Hematopoietic multipotent progenitor cell treated with erythropoietin and hydrocortisone succinate and interleukin-3 and kit ligand, for 17 days (in vitro differentiated cells): ENCODE measurements at places on chromosomes 7 and 10.

GRCh38 chr7:18401757-18402156 is 93.8 kb upstream of the HDAC9 start:
- DNase-seq: no peak

- no peak for DNase-seq
These were observed 369.2 kb upstream of the NRP1 start for GRCh38 chr10:33703501-33704213.

- DNase-seq: no peak
These were observed 63.9 kb upstream of the DNAAF5 start for GRCh38 chr7:662576-662975.

- no peak for DNase-seq
These were observed 34.3 kb upstream of the DNAJB12 start for GRCh38 chr10:72389014-72389413.

GRCh38 chr7:122103064-122103463 is 41.0 kb downstream of the AASS start:
- no peak for DNase-seq

DNA sequence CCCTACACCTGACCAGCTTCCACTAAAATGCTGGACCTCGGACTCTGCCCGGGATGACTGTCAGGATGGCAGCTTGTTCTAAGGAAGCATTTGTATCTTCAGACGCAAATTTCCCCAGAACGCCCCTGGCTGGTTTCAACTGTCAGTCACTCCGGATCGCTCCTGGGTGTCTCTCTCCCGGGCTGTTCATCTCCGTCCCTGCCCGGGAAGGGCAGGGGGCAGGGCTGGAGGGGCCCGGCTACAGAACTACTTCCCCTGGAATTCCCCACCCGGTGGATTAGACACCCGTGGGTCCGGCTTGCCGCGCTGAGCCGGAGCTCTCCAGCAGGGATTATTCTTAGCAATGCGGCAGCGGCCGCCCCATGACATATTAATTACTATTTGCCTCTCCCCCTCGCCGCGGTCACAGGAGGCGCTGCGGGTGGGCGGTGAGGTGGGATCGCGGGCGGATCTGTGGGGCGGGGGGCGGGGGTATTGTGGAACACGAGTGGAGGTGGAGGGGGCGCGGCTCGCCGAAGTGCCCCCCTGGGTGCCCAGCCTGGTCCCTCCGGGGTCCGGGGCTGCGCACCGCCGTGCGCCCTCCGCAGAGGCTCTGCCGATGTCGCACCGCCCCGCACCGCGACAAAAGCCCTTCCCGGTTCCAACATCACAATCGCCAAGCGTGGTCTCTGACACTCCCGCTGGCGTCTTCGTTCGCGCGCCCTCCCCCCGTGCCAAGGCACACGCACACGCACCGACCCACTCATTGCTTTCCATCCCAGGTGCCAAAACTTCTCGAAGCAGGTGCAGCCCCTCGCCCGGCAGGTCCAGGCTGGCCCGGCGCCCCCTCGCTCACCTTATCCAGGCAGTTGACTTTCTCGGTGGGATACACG is 276.1 kb upstream of the NEBL start:
- DNase-seq: no peak

- no peak for DNase-seq
These were observed 267.4 kb downstream of the ADK start for GRCh38 chr10:74418285-74418872.

- DNase-seq: no peak
These were observed 870.5 kb downstream of the LRMDA start for GRCh38 chr10:76301950-76302349.

DNA sequence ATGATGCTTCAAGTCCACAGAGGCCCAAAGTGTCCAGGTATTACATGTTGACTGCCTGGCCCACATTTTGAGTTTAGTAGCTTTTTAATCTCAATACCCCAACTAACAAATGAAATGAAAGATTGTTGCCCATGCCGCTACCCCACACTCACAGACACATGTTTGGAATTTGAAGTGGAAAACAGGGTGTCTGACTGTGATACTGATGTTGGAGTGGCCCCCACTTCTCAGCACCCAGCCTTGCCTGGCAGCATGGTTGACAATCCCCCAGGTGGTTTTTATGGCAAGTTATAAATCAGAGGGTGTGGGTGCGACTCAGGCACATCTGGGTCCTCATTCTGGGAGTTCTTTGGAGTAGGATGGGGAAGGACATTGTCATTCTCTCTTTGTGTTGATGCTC is 314.7 kb upstream of the ZNF32 start:
- DNase-seq: no peak

GRCh38 chr10:420154-421121 is 269.0 kb downstream of the DIP2C start:
- no peak for DNase-seq

DNA sequence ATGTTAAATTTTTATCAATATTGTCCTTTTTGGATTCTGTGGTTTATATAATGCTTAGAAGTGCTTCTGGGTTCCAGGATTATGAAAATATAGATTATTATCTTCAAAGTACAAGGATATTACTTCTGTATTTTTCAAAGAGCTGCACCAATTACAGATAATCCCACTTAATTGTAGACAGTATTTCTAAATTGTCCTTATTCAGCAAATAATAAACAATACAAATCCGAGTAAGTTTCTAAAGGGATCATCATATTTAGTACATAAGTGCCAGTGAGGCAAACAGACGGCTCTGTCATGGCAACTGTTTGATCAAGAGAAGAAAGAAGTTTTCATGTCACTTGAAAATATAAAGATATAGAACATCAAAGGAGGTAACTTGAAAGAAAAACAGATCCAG is 19.2 kb downstream of the ANKMY2 start:
- no peak for DNase-seq

DNA sequence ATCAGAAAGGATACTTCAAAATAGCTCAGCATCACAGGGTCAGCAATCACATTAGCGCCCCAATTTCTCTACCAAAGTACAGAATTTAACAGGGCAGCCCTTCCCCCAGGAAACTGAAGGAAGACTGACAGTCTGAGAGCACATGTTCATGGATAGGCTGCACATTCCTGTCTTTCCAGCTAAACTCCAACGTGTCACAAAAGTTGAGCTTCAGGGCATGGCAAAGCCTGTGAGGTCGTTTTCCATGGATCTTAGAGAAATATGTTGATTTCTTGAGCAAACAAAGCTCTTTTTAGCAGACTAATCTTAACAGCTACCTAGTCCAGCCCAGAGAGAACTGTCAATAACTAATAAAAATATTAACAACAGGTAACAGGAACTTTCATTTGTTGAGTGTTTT is 207.9 kb downstream of the GRM3 start:
- DNase-seq: no peak

- DNase-seq: no peak
These were observed 23.8 kb downstream of the DHX32 start for GRCh38 chr10:125857185-125857760.

- no peak for DNase-seq
These were observed 70.6 kb upstream of the AKR1E2 start for GRCh38 chr10:4755286-4755989.

DNA sequence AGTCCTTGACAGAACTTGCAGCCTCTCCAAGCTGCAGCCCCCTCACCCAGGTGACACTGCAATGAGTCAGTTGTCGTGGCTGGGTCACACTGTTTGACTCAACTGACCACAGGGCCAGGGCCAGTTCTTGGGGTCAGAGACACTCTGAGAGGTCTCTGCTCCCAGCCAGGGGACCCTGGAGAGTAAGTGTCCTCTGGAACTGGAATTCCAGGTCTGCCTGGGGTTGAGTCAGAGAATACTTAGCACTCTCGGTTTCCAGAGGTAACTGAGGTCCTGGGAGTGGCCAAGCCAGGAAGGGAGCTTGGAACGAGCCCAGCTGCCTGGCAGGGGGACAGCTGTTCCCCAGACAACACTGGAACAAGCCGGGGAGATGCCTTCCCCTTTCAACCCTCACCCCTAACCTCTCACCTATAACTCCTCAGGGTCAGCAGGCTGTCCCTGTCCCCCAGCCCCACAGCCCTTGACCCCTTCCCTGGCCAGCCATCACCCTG is 2.2 kb upstream of the MYL10 start:
- DNase-seq: no peak

DNA sequence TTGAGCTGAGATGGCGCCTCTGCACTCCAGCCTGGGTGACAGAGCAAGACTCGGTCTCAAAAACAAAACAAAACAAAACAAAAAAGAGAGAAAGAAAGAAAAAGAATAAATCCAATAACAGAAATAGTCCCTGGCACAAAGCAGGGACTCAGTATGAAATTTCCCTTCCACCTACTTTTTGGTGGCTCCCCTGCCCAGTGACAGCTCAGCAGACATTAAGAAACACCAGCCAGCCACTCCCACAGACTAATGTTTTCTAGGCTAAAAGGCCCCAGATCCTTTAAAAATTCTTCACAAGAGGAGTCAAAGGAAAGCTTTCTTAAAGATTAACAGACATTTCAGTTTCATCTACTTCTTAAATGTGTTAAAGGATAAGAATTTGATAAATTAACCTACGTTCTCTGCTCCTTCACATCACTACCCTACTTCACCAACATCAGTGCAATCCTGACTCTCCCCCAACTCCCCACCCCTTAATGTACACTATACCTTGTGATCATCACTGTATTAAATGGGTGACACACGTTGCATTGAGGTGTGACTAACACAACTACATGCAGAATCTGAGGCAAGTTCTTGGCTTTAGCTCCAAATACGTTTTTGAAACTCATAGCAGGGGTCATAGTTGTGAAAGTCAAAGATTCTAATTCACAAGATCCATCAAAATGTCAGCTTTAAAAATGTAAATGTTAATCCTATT is 114.5 kb upstream of the CAV2 start:
- DNase-seq: no peak

DNA sequence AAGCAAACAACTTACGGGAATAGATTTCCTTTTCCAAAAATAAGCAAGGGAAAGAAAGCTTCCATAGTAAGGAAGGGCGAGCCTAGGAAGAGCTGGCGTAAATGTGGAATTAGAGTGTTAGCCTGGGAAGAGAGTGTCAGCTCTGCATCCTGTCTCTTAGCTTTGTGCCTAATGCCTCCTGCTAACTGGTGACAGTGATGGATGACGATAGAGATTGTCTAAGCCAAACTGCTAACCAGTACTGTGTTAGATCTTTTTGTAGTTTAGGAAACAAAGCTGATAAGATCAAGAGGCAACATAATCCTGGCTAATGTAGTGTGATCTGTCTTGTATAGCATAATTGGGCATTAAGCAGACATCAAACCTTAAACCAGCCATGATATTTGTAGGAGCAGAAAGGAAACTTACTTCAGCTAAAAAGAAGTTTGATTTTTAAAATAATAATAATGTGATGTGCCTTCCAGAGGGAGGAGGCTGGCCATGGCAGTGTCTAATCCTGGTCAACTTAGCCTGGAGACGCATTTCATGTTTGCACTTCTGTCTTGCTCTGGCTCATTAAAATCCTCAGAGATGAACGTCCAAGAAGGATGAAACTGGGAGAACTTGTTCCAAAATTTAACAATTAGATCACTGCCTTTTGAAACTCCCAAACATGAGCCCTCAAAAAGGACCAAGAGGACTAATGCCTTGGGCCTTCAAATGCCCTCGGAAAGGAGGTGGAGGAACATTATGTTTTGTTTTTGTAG is 85.1 kb downstream of the FAM204A start:
- no peak for DNase-seq

- no peak for DNase-seq
These were observed 2.7 kb upstream of the C7orf25 start for GRCh38 chr7:42914421-42915045.

DNA sequence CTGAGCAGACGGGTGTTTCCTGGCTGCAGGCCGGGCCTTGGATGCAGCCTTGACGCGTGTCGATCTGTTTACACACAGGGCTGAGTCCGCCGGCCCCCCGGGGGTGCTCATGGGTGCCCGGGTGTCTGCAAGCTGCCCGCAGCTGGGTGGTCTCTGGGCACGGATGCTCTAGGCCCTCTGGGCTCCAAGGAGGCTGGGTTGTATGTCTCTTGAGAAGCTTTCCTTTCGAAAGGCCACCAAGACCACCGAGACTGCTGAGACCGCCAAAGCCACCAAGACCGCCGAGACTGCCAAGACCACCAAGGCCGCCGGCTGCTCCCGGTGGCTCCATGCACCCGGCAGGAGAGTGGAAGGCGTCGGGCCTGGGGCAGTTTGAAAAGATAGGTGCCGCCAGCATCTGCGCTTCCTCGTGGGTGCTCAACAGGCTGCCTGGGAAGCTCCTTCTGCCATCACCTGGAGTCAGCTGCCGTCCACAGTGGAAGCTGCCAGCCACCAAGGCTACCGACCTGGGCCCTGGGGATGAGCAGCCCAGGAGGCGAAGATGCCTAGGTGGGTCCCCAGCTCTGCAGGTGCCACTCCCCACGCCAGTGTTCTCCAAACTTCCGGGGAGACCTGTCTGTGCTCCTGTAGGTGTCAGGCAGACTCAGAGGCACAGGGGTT is 121.1 kb downstream of the INPP5A start:
- DNase-seq: no peak

DNA sequence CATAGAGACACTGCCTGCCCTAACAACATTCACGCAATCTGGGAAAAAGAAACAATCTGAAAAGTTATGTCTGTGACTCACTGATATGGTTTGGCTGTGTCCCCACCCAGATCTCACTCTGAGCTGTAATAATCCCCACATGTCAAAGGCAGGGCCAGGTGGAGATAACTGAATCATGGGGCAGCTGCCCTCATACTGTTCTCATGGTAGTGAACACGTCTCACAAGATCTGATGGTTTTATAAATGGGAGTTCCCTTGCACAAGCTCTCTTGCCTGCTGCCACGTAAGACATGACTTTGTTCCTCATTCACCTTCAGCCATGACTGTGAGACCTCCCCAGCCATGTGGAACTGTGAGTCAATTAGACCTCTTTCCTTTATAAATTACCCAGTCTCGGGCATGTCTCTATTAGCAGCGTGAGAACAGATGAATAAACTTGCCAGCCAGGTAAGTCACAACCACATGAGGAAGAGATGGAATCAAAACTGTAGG is 341.5 kb upstream of the AOAH start:
- DNase-seq: no peak
